Kidney glomerular epithelial cell (primary cell): ENCODE measurements at places on chromosomes 4 and X.

GRCh38 chr4:180058691-180059215 lies 2184.4 kb upstream of the TENM3 start:
- peak; percentile 20 for DNase-seq

DNA sequence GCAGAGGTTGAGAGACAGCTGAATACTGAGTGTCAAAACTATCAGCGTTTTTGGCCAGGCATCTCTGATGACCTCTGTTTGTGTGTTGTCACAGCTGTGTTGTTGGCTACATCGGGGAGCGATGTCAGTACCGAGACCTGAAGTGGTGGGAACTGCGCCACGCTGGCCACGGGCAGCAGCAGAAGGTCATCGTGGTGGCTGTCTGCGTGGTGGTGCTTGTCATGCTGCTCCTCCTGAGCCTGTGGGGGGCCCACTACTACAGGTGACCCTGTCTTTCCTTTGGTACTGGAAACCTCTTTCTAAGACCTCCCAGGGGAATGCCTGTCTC lies 86.9 kb downstream of the EGF start:
- DNase-seq: no peak

DNA sequence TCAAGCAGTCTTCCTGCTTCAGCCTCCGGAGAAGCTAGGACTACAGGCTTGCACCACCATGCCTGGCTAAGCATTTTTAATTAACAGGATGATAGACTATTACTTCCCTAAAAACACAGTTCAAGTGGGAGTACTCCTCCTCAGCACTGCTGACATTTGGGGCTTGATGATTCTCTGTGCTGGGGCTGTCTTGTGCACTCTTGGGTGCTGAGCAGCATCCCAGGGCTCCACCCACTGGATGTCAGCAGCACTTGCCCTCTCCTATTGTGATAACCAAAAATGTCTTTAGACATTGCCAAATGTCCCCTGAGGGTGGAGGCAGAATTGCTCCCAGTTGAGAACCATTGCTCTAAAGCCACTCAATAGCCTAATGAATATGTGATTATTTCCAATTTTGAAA lies 60.4 kb downstream of the CLCN4 start:
- DNase-seq: no peak

DNA sequence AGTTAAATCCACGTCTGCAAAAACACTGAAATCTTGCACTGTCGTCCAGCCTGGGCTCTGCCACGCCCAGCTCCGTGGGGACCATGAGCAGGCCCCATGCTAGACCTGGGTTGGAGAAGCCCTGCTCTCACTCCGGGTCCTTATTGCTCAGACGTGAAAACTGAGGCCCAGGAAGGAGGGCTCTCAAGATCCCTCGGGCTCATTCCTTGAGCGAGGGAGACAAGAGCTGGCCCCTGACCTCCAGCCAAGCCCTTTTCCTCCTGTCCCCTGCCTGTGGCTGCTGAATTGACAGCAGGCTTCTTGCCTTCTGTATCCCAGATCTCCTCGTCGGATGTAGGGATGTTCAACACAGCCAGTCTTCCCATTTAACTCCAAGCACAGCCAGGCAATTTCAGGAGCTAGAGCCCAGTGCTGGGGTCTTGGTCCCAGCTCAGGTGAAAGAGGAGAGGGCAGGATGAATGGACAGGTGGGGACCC lies 109.5 kb downstream of the CPZ start:
- DNase-seq: no peak

DNA sequence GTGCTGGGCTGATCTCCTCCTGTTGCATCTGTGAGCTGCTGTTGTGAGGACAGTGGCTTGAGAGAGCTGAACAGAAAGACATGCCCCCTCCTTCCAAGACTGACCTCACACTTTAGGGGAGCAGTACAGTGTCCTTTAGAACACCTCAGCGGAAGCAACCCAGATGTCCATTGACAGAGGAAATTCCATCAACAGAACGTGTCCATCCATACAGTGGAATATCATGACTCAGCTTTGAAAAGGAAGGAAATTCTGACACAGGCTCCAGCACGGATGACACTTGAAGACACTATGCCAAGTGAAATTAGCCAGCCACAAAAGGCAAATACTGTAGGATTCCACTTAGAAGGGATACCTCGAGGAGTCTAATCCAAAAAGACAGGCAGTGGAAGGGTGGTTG lies 103.5 kb downstream of the GPR143 start:
- DNase-seq: no peak

GRCh38 chr4:103934178-103934789 lies 214.5 kb upstream of the TACR3 start:
- peak; percentile 54 for DNase-seq

DNA sequence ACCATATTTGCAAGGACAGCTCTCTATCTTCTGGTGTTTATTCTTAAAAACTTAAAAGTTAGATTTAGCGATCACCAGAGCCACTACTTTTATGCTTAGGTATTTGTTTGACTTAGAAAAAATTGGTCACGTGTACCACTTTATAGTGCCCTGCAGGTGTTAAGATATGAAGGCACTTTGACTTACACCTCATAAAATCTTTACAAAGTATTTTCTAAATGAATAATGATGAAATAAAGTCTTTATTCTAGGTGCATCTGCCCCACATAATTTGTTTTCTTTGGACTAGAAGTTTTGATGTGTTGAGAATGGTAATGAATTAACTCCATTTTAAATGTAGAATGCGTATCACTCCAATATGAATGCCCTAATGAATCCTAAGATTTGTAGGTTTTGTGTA lies 2.9 kb downstream of the FMR1 start:
- DNase-seq: no peak

DNA sequence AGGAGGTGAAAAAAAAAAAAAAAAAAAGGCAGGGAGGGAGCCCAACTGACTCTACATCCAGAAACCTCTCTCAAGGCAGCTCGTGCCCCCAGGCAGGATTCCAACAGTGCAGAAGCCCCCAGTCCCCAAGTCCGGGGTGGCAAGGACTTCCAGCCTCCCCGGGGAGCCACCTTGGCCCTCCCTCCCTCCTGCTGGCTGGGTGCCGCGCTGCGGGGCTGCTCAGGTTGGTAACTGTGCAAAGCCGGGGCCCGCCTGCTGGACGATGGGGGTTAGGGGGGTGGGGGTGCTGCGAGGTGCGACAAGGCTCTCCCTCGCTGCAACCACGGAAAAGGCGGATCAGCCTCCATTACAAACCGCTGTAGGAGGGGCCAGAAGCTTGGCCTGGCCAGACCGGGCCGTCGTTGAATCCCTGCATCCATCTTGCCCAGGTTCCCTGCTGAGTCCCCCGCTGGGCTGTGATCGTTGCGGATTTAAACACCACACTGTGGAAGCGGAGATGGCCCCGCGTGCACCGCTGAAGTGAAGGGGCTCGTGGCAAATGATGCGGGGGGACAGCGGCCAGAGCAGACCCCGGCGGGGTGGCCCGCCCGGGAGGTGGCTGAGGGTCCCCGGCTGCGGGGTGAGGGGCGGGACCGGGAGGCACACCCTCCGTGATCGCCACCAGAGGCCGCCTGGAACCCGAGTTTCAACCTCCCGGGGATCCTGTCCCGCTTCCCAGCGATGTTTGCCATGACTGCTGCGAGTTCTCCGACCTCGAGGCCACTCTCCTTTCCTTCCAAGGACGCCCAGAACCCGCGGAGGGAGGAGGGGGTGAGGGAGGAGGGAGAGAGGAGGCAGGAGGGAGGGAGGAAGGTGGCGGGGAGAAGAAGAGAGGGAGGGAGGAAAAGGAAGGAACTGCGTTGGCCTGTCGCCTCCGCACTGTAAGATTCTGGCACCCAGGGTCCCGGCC lies 58.0 kb upstream of the DDX3X start:
- DNase-seq: peak; percentile 25

GRCh38 chr4:186854256-186854655 lies 130.6 kb upstream of the FAT1 start:
- peak; percentile 74 for DNase-seq

GRCh38 chr4:168832763-168833575 lies 177.1 kb downstream of the CBR4 start:
- DNase-seq: peak; percentile 64

GRCh38 chr4:55080174-55080865 lies 45.1 kb downstream of the KDR start:
- no peak for DNase-seq

DNA sequence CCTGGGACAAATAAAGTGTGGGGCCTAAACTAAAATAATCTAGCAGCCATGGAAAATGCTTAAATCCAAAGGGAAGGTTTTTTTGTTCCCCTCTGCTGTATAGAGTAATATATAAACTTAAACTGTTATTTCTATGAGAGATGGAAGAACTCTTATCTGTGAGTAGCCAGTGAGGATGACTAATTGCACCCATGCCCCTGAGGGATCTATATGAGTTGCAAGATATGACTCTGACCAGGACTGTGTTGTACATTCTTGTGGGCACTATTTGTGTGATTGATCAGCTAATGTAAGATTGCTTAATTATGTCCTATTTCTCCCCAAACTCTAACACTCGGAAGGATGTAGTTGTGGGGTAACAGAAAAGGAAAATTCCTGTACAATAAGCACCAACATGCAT lies 35.2 kb upstream of the AMBN start:
- DNase-seq: no peak

GRCh38 chrX:54397113-54397512 lies 39.3 kb upstream of the WNK3 start:
- no peak for DNase-seq

DNA sequence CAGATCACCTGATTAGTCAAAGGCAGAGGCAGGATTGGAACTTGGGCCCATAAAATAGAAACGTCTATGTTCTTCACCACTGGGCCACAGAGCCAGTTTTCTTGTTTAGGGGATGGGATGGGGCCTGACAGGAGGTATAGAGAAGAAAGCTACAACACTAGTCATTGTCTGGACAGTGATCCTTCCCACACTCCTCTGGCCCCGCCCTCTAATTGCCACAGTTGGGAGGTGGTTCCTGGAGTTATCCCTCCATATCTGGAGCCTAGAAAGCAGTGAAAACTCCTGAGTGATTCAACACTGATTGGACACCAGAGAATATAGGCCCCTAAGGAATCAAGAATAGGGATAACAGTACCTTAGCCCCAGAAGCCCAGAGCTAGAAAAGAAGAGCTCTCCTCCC lies 22.9 kb downstream of the RASL11B start:
- no peak for DNase-seq

DNA sequence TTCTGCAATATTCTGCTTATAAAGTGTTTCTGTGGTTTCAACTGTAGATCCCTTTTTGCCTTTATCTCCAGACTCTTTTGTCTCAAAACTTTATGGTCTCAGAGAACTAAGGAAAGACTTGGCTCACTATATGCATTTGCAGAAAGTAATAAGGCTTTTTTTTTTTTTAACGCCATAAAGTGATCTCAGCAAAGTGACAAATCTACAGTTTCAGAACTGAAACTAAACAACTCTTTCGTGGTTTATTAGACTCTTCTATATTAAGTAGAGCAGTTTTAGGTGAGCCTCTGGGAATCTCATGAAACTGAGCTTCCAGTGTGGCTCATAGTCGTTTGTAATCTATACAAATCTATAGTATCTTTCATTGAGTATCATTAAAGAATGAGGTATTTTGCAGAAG lies 15.3 kb downstream of the ATP7A start:
- DNase-seq: no peak

GRCh38 chr4:46844325-46844917 lies 64.6 kb downstream of the COX7B2 start:
- DNase-seq: peak; percentile 42

GRCh38 chr4:39732728-39733127 lies 34.8 kb downstream of the UBE2K start:
- DNase-seq: peak; percentile 31

DNA sequence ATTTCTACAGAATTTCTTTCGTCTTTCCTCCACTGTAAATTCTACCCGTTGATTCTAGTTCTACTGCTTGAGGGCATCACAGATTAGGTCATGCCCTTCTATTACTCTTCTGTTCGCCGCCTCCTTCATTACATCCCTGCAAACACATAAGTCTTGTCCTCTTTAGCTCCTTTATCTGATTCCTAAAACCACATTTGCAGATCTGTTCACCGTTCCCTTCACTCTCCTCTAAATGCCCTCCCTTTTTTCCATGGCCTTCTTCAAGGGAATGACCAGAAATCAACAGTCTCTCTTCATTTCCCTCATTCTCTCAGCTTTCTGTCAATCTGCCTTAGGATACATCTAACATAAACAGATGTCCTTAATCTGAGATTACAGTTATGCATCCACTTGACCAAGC lies 43.1 kb downstream of the BTC start:
- no peak for DNase-seq

- no peak for DNase-seq
Observed at GRCh38 chrX:130778773-130779172, 124.2 kb downstream of the ENOX2 start.

DNA sequence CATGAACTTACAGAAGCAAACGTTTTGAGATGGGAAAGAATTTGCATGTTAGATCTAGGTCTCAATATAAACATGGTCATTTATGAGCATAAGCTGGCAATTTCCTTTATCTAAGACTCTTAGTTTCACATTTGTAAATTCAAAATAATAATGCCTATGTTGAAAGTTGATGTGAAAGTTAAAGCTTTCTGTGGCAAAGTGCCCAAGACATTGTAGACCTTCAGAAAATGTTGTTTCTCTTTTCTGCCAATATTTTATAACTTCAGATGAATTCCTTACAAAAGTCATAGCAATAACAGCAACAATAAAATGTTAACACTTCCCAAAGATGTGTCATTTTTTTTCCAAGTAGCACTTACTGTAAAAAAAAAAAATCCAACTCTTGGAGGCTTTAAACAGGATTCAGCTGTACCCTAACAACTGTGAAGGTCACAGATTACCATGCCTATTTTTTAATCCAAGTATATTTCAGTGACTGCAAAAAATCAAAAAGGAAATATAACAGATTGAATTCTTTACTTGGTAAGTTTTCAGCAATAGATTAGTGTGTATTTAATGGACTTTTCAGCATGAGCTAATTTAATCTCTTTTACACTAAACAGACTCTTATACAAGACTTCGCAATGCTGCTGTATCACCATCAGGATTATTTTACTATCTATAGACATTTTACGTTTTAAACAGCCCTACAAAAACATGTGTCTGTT lies 206.5 kb upstream of the PDE5A start:
- no peak for DNase-seq

DNA sequence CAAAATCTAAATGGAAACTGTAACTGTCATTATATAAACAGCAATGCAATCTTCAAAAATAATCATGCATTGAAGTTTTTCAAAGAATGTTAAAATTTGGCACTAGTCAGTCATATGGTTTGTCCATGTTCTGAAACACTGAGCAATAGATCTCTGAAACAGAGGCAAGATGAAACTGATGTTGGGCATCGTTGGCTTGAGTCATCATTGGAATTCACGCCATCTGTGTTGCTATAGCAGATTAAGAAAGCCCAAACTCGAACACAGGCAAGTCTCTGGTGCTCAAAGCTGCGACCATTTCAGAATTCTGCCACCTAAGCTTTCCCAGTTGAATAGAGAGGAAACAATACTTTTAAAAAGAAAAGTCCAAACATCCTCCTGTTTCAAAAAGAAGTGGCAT lies 114.1 kb upstream of the PPARGC1A start:
- DNase-seq: no peak
